ENCODE measurements at places on chromosomes 12 and 14.

- no peak for DNase-seq
Measured at GRCh38 chr14:65422088-65422834, 9.7 kb downstream of the FUT8 start.

- no peak for DNase-seq
Measured at GRCh38 chr14:68736471-68736871, 56.4 kb downstream of the ZFP36L1 start.

DNA sequence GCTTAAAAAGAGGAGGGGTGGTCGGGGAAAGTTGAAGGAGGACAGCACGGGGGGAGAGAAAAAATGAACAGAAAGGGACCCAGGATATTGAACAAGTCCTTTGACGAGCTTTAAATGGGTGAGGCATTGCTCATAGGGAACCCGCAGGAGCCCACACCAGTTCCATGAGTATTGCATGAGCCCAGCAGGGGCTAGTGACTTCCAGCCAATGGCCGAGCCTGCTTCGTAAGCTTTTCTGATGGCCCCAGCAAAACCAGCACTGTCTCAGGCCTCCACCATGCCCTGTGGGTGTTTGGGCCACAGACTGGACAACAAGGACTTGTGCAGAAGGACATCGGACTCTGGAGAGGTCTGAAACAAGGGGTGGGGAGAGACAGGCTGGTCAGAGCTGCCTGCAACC, 109.5 kb downstream of the ZFP36L1 start:
- DNase-seq = no peak

DNA sequence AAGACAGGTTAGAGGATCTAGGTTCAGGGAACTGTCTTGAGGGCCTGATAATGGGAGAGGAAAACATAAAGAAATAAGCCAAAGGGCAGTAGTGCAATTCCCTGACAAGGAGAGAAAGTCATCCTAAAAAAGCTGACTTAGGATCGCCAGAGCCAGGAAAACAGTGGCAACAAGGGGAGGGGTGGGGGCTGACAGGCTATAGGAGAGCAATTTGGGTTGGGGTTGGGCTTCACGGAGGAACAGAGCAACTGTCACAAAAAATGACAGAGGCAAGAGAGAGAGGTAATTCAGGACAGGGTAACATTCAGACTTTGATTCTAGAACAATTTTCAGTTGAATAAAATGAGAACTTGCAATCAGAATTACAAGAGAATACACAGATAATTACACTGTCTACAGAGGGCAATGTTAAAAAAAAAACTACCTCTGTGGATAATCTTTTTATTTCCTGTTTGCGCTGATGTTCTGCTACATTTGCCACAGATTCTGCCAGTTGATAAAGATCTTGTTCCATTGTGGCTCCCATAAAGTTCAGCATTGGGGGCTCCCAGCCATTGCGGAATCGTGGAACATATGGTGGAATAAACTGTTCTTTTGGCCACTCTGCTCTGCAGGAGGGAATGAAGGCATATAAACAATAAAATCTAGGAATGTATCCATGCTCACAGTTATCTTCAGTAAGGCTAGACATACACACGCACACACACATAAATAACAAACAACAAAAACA, 138.6 kb downstream of the EPS8 start:
- no peak for DNase-seq

GRCh38 chr12:75658286-75658685, 146.9 kb upstream of the KRR1 start:
- DNase-seq = no peak

- no peak for DNase-seq
Measured at GRCh38 chr14:23137813-23138535, 18.9 kb upstream of the CEBPE start.

DNA sequence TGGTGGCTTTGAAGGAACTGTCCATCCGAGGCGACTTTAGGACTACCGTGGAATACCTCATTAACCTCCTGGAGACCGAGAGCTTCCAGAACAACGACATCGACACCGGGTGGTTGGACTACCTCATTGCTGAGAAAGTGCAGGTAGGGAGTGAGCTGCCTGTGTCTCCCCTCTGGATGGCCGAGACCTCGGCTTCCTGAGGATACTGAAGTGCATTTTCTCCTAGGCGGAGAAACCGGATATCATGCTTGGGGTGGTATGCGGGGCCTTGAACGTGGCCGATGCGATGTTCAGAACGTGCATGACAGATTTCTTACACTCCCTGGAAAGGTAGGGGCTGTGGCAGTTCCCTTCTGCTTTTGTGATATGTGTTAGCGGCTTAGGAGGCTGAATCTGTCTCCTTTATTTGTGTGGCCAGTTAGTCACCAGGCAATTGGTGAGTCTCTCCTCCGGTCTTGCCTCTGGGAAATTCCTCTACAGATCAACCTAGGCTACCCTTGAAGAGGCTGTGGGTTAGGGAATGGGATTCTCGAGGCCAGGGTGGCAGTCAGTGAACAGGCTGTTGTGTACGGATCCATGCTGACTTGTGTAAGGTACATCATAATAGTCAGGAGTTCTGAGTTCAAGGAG, 75.3 kb downstream of the ACACB start:
- DNase-seq = no peak

GRCh38 chr12:101951002-101951670, 73.8 kb downstream of the DRAM1 start:
- DNase-seq = no peak

DNA sequence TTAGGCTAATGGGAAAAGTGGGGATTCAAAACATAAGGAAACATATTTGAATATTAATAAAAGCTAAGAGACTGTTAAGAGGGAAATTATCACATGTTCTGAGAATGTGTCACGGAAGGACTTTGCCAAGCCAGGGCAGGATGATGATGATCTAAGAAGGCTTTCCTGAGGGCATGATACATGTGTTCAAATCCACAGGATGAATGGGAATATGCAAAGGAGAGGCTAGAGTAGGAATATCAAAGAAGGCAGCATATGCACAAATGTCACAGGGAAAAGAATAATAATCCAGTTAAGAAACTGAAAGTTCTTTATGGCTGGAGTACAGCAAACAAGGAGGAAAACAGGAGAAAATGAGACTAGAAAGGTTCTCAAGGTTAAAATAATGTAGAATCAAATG, 107.0 kb downstream of the PTPRO start:
- no peak for DNase-seq

DNA sequence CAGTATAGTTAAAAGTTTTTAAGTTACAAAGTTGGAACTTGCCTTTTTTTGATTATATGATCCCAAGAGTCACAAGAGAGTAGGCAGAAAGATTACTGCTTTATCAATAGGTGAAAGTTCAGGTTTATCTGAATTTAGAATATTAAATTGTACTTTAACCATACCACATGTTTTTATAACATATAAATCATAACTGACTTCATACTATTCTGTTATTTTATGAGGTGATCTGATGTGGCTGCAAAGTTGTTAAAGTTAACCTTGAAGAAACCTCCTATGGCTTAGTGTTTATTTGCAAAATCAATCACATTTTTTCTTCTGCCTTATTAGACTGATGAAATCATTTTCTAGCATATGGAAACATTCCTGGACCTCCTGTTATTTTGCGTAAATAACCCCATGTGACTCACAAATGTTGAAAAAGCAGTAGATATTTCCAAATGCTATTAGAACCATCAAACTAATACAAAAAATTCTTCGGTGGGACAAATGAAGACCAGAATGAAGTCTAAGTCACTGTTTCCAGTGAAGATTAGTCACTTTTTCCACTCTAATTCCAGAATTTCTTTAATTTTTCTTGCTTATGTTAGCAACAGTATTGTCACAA, 132.1 kb downstream of the RAD51B start:
- DNase-seq = no peak

GRCh38 chr14:100034961-100035500, 30.2 kb upstream of the EVL start:
- no peak for DNase-seq

DNA sequence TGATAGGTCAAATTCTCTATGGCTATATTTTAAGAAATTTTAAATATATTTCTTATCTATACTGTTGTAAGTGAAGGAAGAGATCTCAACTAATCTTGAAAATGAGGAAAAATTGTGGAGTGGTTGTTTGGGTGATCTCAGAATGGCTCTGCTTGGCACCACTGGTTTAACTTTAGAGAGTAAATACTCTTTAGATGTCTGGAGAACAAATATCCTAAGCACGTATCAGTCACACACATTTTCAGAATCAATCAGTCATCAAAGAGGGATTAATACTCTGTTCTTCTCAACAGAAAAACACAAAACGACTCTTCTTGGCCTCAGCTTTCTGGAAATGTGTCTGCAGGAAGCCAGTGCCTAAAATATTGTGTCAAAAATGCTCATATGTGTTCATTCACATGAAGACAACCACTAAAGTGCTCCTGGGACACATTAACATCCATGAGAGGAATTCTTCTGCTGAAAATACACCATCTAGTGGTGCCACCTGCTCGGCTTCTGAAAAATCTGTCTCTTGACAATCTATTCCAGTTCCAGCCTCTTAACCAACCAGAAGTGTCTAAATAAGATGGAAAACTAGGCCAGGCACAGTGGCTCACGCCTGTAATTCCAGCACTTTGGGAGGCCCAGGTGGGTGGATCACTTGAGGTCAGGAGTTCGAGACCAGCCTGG, 81.1 kb upstream of the CCDC198 start:
- no peak for DNase-seq

- no peak for DNase-seq
Measured at GRCh38 chr12:591167-592023, 71.8 kb downstream of the NINJ2 start.

GRCh38 chr12:31536672-31537071, 54.3 kb downstream of the DENND5B start:
- no peak for DNase-seq

- DNase-seq = no peak
Measured at GRCh38 chr14:56995010-56995409, 184.7 kb upstream of the OTX2 start.

DNA sequence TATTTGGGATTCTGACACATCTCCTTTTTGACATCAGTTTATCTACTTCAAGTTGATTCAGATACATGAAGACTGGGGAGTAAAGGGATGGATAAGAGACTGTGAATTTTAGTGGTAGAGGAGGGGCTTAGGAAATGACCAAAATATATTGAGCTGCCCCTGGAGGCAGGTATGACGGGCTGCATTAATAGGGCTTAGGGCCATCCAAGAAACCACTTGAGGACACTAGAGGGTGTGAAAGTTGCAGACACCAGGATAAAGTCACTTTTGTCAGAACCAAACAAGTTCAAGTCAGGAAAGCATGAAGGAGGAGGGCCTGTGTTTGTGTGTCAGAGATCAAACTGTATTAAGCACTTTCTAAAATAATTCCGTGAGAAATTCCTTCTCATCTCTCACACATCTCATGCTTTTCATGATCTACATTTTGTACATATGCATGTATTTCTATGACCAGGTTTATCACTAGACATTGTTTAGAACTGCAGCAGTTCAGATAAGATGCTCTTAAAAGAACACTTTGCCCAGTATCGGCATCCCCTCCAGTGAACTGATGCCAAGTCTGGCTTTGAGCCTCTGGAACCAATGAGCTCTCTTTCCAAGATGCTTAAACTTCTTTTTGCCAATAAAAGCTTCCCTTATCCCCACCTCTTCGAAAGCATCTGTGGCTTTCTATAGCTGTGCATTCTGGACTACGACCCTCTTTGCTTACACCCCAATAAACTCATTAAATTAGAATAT, 136.9 kb downstream of the SLC38A1 start:
- DNase-seq = peak; percentile 6

GRCh38 chr12:53244337-53244736, 12.3 kb upstream of the RARG start:
- DNase-seq = no peak

GRCh38 chr12:96225044-96225855, 31.1 kb downstream of the ELK3 start:
- no peak for DNase-seq

DNA sequence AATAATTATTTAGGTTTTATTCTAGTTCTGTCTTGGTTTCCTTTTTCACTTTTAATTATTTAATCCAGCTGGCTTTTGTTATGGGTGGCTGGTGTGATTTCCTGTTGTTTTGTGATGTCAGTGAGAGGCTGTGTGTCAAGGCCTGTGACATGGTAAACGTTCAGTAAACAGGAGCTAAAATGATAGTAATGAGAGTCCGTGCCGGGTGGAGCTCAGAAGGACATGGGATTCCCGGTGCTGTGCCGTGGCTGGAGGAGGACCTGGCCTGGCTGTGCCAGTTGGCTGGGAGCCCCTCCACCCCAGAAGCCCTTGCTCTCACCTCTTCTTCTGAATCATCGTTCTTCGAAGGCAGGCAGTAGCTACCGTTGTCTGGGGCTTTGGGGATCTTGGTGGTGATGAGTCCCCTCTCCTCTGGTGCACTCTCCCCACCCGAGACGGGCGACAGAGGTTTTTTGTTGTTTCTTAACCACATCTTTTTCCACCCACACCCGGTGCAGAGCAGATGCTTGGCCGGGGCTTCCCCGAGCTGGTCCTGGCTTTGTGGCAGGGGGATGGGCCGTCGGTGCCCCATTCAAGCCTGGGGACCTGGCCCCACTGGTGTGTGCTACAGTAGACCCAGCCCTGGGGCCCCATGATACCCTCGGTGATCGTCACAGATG, 29.1 kb downstream of the SH2B3 start:
- no peak for DNase-seq

Data from Kasumi-1 (cell line).